ENCODE measurements at places on chromosomes 3 and 15.

- no peak for DNase-seq
These were observed 146.6 kb upstream of the ARHGEF26 start for GRCh38 chr3:153974614-153975013.

DNA sequence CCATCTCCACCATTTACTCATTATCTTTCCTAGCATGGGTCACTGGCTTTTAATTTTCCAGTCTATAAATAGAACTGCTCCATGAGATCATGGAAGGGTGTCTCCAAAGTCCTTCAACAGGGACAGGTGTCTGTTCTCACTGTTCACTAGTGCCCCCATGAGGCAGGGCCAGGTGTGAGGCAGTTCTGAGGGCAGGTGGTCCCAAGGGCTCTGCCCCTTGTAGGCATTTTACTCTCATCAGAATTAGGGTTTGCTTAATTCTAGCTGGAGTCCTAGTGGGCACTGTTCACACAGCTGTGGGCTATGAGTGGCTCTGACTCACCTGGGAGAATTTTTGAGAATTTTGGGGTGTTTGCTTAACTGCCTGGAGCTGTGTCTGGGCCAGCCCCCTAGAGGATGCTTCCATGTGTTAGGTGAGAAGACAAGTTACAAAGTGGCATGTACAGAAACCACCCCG is 248.0 kb upstream of the LYSMD4 start:
- DNase-seq: no peak

- DNase-seq: no peak
These were observed 98.1 kb downstream of the SSR3 start for GRCh38 chr3:156456771-156457224.

DNA sequence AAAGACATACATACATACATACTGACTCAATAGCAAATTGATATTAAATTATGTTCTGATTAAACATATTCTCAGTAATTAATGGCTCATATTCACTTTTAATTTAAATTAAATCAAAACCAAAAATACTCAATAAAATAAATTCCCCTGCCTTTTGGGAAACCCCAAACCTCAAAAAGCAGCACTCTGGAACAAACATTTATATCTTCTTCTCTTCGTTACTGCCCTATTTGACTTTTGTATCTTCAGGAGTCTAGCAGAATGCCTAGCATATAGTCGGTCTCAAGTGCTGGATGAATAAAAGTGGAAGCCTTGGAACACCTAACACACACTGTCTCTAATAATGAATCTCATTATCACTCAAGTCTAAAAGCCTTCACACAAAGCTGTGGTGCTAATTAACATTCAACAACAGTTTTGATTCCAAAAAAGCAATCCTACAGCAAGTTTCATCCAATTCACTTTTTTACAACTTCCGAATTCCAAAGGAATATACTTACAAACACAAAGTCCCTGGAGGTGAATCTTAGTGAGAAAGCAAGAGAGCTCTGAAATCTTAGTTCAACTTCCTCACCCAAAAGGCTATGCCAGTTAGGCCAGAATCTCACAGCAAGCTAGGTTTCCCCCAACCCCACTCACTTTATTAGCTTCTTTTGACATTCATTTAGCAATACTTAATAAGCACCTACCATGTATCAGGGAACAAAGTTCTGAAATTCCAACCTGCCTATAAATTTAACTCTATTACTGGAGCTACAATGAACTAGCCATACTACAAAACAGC is 35.0 kb downstream of the GSK3B start:
- no peak for DNase-seq

GRCh38 chr3:59992578-59992977 is 942.8 kb upstream of the CFAP20DC start:
- no peak for DNase-seq

GRCh38 chr15:79004336-79004735 is 59.5 kb upstream of the CTSH start:
- DNase-seq: no peak

DNA sequence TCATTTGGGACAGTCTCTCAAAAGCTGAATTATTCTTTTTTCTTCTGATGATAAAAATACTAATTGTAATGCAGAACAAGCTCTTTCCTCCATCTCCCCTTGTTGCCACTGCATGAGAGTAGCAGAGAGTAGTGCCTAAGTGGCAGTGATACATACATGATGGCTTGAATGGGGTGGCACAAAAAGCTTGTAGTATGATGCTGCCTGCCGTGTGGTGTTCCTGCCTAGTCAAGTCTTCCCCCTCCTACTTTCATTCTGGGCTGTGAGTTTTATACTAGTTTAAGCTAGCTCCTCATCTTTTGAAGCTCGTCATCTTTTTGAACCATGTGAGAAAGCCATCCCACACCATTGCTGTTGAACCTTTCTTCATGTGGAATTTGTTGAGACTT is 230.5 kb downstream of the NFKBIZ start:
- no peak for DNase-seq

DNA sequence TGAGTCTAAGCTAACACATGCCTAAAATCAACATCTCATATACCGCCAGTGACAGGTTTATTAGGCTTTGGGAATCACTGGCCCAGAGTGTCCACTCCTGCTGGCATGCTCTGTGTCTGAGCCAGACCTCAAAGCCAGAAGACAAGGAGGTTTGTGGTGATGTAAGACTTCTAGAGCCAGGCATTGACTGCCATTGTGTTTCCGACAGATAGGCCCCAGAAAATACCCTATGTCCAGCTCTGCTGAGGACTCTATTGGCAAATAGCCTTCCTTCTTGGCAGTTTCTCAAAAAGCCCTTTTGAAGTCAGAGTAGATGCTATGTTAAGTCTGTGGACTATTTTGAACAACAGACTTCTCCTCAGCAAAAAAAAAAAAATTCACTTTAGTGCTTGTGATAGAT is 181.9 kb upstream of the UBE2E1 start:
- DNase-seq: no peak

Data from NCI-H2029 (cell line).